ENCODE measurements at places on chromosomes 3 and 15.

DNA sequence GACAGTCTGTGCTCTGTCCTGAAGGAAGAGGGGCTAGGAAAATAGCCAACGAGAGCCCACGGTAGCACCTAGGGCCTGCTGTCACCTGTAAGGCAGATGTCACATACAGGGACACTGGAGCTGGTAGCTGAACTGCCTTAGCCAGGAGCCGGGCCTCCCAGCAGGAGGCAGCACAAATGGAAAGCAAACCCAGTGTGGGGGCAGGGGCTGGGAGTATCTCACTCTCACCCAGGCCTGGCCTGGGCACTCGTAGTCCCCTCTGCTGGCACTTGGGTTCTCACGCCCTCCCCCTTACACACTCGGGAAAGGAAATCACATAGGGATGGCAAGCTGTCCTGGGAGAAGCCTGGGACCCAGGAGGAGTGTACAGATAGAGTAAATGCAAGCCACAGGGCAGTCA is 173.1 kb upstream of the CHRNA7 start:
- DNase-seq = no peak

DNA sequence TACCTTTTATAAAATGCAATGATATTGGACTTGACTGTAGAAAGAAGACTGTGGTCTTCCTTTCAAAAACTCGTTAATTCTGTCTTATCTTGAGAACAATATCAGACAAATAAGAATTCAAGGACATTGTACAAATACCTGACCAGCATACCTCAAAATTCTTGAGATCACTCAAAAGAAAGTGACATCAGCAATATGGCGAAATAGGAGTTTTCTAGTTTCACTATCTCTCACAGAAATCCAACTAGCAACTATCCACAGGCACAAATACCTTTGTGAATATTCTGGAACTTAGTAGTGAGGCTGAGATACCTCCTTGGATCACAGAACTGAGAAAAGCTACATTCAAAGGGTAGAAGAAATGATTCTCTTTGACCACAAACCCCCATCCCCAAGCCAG is 419.7 kb downstream of the ZNF385D start:
- no peak for DNase-seq

- DNase-seq = peak; percentile 36
These were observed at the start of gene P3H2 for GRCh38 chr3:190120269-190121060. Gene P3H2 (minus strand): TSS chr3:190120897. CDS start chr3:190120731, 166 bp downstream.

DNA sequence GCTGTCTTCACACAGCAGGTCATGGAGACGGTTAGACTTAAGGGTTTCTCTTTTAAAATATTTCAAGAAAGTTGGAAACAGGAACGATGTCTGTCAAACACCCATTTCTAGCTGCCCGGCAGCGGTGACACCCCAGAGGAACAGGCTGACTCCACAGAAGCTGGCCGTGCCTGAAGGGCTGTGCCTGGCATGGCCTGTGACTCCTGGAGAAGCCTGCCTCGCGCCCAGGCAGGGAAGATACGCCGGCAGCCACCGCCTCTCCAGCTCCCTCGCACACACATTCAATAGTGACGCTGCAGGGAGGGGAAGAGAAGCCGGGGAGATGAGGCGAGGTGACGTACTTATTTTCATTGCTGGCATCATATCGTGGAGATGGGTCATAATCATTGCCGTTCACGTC is 59.9 kb downstream of the PCSK6 start:
- DNase-seq = no peak

- DNase-seq = no peak
These were observed 52.6 kb upstream of the ABHD10 start for GRCh38 chr3:111926266-111926676.

- DNase-seq = no peak
These were observed 44.8 kb downstream of the MESD start for GRCh38 chr15:80944818-80945217.

DNA sequence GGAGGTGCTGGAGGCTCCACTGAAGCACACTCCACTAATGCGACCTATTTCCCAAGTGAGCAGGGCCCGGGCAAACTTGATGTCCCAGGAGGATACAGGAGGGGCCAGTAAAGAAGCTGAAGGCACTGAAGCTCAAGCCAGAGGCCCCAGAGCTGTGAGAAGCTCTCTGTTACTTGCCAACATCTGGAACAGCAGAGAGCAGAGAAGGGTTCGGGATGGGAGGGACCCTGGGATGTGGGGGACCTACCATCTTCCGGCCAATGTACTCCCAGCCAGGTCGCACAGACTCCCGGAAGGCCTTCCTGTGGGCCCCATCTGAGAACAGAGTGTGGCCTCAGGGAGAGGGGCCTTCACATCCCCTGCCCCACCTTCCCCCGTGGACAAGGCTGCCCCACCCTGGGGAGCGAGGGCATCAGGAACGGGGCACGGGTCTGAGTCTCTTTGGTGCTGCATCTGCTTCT is 3.1 kb downstream of the HHATL start:
- no peak for DNase-seq

DNA sequence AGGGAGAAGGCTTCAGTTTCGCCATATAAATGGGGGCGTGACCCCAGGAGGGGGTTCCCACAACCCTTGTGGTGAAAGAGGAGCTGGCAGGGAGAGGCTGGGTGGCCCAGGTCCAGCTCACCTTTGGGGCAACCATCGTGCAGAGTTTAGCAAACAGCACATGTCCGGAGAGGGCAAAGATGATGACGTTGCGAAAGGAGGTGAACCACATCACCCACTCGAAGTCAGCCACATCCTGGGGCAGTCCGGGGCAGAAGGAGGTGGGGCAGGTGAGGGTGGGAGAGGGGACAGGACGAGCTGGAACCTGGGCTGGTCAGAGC is 3.7 kb downstream of the HHATL start:
- DNase-seq = no peak
